ENCODE measurements at places on chromosomes 11 and 22. TPM values are rescaled to one million over a fixed set of nuclear protein-coding genes. Genes with fewer than 3 reads are reported as not detected.

TPBGL gene
- polyA plus RNA-seq = not detected

PHRF1 gene
- polyA plus RNA-seq = 6.8 TPM

RBMXL2 gene
- not detected for polyA plus RNA-seq

SPTBN2 gene
- 0.25 TPM for polyA plus RNA-seq

OR51I1 gene
- polyA plus RNA-seq = not detected

HPX gene
- polyA plus RNA-seq = 0.82 TPM

SLC37A2 gene
- polyA plus RNA-seq = 0.75 TPM

SAA2 gene
- 0.55 TPM for polyA plus RNA-seq

MS4A13 gene
- not detected for polyA plus RNA-seq

YPEL1 gene
- polyA plus RNA-seq = 0.69 TPM

SMIM35 gene
- polyA plus RNA-seq = not detected

ST14 gene
- polyA plus RNA-seq = not detected

CRYBA4 gene
- polyA plus RNA-seq = not detected

MMP1 gene
- 349 TPM for polyA plus RNA-seq

OR51E1 gene
- not detected for polyA plus RNA-seq

SUSD2 gene
- polyA plus RNA-seq = 2.6 TPM

POTEH gene
- not detected for polyA plus RNA-seq

MS4A4E gene
- polyA plus RNA-seq = not detected

DNA sequence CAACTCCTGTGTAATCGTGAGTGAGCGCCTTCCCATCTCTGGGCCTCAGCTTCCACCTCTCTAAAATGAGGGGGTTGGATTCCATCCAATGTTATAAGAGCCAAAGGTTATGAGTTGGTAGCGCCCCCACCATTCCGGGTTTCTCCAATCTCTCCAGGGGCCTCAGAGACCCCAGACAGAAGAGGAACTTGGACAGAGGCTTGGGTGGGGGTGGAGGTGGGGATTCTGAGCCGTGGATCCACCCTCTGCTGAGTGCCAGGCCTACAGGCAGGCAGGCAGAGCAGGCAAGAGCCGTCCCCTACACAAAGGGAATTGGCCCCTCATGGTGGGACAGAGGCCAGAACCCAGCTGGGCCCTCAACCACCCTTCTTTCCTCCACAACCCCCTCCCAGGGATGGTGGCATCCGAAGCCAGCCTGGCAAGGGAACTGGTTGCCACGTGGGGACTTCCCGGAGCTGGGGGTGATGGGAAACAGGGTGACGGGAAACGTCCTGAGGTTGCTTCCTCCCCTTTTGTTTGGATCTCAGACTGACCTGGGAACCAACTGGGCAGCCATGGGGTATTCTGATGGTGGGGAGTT is 31.8 kb downstream of the TXN2 start:
- no peak for DNase-seq

GRCh38 chr11:75198278-75198973 is 42.1 kb upstream of the TPBGL start:
- no peak for DNase-seq

GRCh38 chr11:18495703-18496102 is 31.0 kb downstream of the TSG101 start:
- DNase-seq = no peak

GRCh38 chr11:2812371-2812991 is 73.1 kb downstream of the CDKN1C start:
- DNase-seq = no peak

- no peak for DNase-seq
Measured at GRCh38 chr11:19886498-19886897, 173.9 kb downstream of the NAV2 start.

GRCh38 chr11:2383852-2384804 is 7.0 kb downstream of the CD81 start:
- no peak for DNase-seq

DNA sequence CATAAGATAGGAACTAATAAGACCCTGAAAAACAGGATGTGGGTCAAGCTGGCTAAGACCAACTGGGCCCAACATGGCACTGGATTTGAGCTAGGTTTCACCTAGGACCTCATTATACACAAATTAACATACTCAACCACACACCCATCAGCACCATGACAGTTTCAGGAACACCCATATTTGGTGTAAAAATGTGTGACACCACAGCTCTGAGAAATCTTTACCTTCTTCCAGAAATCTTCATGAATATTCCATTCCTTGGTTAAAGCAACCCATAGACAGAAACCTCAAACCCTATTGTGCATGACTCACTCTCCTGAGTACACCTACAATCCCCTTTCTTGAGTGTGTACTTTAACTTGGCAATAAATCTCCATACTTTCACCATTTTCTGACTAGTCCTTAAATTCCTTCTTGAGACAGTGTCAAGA is 378.8 kb downstream of the DYNC2H1 start:
- no peak for DNase-seq

DNA sequence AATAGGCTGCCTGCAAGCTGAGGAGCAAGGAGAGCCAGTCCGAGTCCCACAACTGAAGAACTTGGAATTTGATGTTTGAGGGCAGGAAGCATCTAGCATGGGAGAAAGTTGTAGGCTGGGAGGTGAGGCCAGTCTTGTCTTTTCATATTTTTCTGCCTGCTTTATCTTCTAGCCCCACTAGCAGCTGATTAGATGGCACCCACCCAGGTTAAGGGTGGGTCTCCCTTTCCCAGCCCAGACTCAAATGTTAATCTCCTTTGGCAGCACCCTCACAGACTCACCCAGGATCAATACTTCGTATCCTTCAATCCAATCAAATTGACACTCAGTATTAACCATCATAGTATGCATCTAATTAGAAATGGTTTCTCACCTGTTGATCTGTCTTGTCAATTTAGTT is 5.0 kb upstream of the COX8A start:
- DNase-seq = no peak

DNA sequence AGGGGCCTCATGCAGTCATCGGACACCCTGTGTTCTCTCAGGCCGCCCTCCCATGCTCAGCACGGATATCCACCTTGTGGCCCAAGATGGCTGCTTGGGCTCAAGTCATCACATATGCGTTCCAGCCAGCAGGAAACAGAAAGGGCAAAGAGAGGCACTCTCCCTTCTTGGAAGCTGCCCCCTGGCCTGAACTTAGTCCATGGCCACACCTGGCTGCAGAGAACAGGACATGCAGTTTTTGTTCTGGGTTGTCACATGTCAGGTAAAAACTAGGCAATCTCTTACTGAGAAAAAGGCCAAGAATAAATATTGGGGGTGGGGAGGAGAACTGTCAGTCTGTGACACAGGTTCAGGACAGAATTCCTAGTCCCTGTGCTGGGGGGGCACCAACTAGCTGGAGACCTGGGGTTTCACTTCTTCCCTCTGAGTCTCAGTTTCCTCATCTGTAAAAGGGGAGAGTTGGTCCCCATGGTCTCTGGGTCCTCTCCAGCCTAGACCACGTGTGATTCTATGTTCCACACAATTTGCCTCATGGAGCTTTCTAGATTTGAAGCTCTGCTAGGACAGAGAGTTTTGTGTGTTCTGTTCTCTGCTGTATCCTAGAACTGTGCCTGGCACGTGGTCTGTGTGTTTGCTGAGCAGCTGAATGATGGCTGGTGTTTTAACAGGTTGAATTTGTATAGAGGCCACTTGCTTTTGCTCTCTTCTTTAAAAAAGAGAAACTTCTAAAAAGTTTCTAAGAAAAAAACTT is 107.2 kb upstream of the ANO1 start:
- DNase-seq = no peak

DNA sequence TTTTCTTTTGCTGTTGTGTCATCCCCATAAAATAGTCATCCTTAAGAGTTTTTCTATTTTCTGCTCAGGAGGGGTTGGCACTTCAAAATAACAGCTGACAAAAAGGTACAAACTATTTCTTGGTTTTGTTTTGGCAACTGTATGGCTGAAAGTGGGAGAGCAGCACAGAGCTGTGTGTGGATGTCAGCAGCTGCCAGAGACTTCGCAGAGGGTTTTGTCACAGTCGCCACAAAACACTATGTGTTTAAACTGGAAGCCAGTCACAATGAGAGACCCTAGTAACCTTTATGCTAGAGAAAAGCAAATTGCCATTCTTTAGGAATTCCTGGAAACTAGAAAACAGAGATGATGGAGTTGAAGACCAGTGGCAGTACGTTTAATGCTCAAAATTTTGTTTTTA is 189.6 kb upstream of the CCDC90B start:
- DNase-seq = no peak

GRCh38 chr11:125451400-125452124 is 44.5 kb downstream of the FEZ1 start:
- no peak for DNase-seq

DNA sequence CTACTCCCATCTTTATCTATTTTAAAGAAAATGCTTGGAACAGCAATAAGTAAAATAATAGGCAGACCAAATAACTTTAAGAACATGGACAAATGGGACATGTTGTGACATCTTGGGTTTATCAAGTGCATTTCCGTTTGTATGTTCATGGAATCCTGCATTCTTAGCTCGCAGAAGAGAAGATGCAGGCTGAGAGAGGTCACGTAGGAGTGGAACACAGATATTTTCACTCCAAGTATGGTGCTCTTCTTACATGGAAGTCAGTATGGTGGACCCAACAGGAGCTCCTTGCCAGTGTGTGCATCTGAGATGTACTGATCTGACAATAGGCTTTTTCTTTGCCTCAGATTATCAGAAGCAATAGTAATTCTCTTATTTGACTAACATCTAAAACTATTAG is 1.7 kb downstream of the E2F8 start:
- DNase-seq = no peak

GRCh38 chr11:44080951-44081350 is 14.5 kb upstream of the EXT2 start:
- DNase-seq = no peak

GRCh38 chr11:103202048-103202651 is 92.9 kb downstream of the DYNC2H1 start:
- no peak for DNase-seq

GRCh38 chr22:20242393-20243175 is 25.5 kb downstream of the RTN4R start:
- DNase-seq = no peak

- DNase-seq = no peak
Measured at GRCh38 chr11:19571906-19572305, 140.7 kb upstream of the NAV2 start.

DNA sequence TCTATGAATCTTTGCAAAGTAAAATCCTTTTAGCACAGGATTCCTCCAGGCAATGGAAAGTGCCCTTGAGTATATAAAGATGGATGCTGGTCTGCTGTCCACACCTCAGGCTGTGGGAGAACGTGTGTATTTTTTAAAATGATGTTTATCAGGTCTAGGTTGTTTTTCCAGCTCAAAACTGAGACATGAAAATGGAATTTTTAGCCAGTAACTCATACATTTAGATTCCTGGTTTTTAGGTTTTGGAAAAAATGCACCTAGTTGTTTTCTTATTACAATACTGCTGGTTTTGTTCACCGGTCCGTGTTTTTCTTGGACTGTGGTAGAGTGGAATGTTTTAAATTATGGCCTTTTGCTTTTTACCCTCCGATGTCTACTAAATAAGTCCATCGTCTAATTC is 554.7 kb downstream of the SOX6 start:
- no peak for DNase-seq

GRCh38 chr11:121696931-121697670 is 244.3 kb upstream of the SORL1-AS1 start:
- no peak for DNase-seq

GRCh38 chr22:42432818-42433217 is 615 bp upstream of the NFAM1 start:
- DNase-seq = no peak

DNA sequence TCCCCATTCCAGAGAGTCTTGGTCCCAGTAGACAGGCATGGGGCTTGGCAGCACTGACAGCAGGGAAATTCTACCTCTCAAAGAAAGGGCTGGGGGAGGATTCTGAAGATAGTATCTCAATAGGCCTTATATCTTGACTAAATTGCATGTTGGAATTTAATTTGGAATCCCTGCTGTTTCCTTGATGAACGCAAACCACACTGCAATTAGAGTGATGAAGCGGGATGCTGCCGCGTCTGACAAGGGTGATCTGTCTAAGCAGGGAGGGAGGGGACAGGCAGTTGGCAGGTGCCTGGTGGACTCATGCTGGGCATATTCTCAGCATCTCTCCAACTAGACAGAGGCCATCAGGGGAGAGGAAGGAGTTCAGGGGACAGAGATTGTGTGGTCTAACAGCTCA is 48.4 kb downstream of the COMMD9 start:
- DNase-seq = no peak

- DNase-seq = no peak
Measured at GRCh38 chr22:47289336-47289985, 527.0 kb downstream of the TBC1D22A start.

DNA sequence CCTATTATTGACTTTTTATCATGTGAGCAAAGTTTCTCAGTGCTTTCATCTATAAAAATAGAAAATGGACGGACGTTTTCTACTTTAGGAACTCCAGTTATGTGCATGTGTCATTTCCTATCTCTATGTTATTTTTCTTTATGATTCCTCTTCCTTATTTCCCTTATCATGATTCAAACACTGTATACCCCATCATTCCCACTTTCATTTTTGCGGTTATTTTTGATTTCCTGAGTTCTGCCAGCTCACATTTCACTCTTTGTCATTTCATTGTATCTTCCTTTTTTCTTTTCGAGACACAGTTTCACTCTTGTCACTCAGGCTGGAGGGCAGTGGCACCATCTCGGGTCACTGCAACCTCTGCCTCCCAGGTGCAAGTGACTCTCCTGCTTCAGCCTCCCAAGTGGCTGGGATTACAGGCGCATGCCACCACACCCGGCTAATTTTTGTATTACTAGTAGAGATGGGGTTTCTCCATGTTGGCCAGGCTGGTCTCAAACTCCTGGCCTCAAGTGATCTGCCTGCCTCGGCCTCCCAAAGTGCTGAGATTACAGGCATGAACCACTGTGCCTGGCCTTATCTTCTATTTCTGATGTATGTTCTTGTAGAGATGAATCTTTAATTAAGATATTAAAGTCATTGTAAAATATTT is 21.5 kb downstream of the C11orf58 start:
- no peak for DNase-seq

DNA sequence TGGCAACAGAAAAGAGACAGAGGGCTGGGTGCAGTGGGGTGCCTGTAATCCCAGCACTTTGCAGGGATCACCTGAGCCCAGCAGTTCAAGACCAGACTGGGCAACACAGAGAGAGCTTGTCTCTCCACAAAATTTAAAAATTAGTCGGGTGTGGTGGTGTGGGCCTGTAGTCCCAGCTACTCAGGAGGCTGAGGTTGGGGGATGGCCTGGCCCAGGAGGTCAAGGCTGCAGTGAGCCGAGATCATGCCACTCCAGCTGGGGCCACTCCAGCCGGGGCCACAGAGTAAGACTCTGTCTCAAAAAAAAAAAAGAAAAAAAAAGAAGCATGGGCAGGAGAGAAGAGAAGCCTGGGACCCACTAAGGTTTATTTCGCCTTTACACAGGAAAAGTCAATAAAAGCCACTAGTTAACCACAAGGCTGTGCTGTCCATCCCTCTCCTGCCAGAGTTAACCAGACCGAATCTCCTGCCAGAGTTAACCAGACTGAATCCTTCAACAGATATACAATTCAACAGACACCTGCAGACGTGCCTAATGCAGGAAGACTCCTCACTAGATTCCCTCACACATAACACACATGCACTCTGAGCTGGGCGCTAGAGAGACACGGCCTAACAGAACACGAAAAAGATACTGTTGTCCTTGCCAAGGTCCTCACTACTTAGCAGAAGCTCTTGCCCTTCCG is 29.8 kb downstream of the MICAL3 start:
- no peak for DNase-seq

- peak; percentile 56 for DNase-seq
Measured at GRCh38 chr11:122170815-122171475, 54.9 kb upstream of the BLID start.

Measured in BJ (cell line).